ENCODE measurements at places on chromosomes 12 and 14. TPM values are rescaled to one million over a fixed set of nuclear protein-coding genes. Genes with fewer than 3 reads are reported as not detected.

DNA sequence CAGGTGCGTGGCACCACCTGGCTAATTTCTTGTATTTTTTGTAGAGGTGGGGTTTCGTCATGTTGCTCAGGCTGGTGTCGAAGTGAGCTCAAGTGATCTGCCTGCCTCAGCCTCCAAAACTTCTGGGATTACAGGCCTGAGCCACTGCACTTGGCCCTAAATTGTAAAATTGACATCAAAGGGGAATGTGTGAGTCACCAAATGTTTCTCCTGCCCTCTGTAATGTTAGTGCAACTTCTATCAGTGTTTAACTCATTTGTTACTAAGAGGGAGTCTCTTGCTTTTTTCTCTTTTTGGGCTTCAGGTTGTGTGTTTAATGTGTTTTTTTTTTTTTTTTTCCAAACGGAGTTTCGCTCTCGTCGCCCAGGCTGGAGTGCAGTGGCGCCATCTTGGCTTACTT is 2.3 kb downstream of the TULP3 start:
- no peak for DNase-seq

DNA sequence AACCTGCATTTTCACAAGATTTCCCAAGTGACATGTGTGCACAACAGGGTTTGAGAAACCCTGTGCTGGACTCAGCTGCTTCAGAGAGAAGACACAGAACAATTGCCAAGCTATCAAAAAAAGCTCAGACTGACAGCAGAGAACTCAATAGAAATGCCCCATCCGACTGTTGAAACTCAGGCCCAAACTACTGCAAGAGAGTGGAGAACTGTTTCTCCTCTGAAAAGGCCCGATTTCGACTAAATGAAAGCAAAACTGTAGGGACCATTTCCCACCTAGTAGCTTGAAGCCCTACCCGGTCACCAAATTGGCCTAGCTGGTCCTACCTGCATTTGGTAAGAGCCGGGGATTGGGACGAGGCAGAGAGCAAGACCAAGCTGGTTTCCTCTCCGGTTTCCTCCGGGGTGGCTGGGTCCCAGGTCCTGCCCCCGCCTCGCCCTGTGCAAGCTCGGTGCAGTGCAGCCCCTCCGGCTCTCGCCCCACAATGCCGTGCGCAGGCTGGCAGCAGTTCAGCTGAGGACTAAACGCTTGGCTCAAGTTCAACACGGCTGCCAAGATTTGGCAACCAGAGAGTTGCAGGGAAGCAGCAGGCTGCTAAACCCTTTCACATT is 1180.6 kb downstream of the VRK1 start:
- DNase-seq: peak; percentile 86

GRCh38 chr12:63981343-63981742 is 136.8 kb downstream of the SRGAP1 start:
- DNase-seq: no peak

DNA sequence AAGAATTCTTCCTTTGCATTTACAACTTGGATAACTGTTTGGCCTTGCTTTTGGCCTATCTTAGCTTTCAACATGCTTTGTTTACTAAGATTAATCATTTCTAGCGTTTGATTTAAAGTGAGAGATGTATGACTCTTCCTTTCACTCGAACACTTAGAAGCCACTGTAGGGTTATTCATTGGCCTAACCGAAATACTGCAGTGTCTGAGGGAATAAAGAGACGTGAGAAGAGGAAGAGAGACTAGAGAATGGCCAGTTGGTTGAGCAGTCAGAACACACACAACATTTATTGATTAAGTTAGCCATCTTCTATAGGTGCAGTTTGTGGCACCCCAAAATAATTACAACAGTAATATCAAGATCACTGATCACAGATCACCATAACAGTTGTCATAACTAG is 62.3 kb upstream of the CCDC175 start:
- no peak for DNase-seq

DNA sequence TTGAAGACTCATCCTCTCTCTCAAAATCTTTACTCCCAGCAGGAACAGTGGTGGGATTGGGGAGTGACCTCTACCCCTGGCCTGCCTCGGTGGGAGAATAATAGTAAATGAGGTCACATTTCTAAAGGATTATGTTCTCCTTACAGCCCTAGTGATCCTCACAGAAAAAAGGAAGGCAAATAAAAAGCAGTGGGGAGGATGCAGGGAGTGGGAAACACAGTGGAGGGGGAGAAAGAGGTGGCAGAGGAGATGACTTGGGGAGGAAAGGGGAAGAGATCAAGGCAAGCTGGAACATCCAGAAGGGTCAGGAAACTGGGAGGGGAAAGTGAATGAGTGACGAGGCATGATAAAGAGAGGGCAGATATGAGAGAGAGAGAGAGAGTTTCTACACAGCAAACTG is 8.3 kb upstream of the SYNDIG1L start:
- DNase-seq: no peak

Gene PPP4R4
- not detected for total RNA-seq

- DNase-seq: no peak
Measured at GRCh38 chr12:104243971-104244370, 28.4 kb downstream of the TXNRD1 start.

Gene TAS2R42
- not detected for total RNA-seq

DNA sequence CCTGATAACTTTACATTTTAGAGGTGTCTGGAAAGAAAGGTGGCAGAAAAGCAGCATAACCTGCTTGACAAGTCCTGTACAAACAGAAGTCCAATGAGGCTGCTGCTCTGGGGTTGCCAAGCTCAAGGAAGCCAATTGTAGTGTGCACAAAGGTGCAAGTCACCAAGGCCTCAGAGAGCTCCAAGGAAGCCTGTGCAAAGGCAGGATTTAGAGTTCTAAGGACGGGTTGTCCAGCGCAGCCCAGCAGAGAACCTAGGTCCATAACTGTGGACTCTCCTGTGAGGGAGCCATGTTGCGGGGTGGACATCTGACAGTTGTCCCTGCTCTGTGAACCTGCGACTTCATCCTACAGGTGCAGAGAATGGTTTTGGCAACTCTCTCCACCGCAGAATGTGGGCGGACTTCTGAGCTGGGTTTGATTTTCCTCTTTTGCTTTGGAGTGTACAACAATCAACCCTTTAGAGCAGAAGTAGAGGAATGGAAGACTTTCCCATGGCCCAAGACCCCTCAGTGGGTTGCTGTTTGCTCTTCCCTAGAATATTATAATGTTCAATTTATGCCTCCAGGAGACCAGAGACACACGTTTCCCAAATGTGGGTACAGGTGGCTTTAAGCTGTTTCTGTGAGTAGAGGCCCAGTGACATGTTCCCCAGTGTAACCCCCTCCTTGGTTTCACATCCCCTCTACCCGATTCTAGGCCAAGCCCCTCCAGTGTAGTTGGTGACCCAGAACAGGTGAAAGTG is 81.0 kb downstream of the ETV6 start:
- DNase-seq: peak; percentile 70

DNA sequence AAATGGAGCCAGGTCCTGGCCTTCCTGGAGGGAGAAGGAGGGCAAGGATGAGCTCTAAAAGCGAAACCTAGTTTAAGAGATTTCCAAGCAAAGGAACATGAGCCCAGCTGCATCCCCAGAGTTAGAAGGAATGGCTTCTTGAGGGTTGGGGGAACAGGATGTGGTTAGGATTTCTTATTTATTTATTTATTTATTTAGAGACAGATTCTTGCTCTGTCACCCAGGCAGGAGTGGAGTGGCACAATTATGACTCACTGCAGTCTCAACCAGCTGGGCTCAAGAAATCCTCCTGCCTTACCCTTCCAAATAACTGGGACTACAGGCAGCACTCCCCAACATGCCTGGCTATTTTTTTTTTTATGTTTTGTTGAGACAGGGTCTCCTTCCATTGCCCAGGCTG is 25.3 kb upstream of the TMEM106C start:
- no peak for DNase-seq

Gene PLCZ1
- total RNA-seq: not detected

Gene ITGA5
- total RNA-seq: 8.0 TPM

GRCh38 chr12:109144224-109144623 is 27.8 kb downstream of the ACACB start:
- no peak for DNase-seq

GRCh38 chr14:62885451-62885850 is 159.8 kb downstream of the KCNH5 start:
- DNase-seq: no peak

Gene GPR84
- 0.60 TPM for total RNA-seq

- DNase-seq: no peak
Measured at GRCh38 chr12:65696227-65696626, 128.1 kb upstream of the HMGA2 start.

Gene NID2
- total RNA-seq: 28.8 TPM

Gene NELL2
- 7.4 TPM for total RNA-seq

- no peak for DNase-seq
Measured at GRCh38 chr14:33332497-33332896, 393.8 kb downstream of the NPAS3 start.

DNA sequence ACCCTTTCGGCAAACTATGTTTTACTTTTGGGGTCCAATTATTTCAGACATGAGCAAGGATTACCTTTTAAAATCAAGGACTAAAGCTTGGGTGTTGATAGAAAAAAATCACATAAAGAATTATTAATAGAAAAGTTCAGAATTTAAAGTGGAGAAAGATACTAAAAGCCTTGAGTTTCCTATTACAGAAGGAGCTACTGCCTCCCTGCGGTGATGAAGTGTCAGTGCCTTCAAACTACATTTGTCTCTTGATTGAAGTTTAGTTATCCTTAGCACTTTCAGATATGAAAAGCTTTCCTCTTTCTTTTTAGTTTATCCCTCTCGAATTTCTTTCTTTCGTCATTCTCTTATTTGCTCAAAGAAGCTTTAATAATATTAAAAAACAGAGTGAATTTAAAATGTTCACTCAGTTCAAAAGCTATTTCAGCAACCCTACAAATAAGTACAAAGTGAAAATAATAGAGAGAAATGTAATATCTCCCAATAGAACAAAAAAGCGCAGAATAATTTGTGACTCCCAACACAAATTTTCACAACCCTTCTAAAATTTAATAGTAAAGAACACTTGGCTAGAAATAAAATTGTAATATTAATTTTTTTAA is 87.6 kb downstream of the SEC23A start:
- DNase-seq: no peak

DNA sequence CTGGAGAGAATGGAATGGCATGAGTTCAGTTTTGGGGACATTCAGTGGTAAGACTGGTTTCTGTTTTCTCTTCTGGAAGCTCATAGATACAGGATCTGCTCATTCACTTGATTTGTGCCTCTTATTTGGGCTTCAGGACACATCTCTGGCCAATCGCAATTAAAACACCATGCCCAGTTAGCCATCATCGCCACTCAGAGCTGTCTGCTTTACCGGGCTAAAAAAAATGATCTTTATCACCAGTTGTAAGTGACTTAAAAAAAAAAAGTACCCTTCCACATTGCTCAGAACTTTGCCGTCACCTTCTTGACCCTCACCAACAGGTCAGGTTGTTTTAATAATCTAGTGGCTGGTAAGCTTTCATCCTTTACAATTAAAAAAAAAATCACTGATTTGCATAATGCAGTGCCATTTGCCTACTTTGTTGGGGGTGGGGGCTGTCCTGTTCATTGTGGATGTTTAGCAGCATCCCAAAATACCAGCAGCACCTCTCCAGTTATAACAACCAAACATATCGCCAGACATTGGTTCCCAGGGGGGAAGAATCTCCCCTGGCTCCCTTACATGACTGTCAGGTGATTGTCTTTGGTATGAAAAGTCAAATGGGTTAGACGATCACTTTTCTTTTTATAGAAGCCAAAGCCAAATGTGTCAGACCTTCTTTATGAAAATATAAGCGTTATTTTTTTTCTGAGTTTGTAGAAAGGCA is 150.1 kb downstream of the PRKCH start:
- DNase-seq: no peak

- DNase-seq: no peak
Measured at GRCh38 chr12:63863658-63864453, 19.4 kb downstream of the SRGAP1 start.

Data from mucosa of descending colon (tissue), 3 donors.